ENCODE measurements at places on chromosomes 7 and 10.

DNA sequence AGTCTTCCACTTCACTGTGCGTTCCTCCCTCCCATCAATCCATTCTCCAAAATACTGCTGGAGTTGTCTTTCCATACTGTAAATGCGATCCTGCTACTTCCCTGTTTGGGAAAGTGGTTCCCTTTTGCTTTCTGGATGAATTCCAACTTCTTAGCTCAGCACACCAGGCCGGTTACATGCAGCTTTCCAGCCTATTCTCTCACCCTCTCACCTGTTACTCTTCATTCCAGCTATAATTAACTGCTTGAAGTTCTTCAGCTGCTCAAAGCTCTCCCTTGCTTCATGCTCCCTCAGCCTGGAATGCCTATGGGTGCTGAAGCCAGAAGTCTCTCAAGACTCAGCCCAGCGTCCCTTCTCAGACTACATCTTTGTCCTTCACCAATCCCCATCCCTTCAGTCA, 6.0 kb upstream of the ZNRF2 start:
- DNase-seq: no peak

- peak; percentile 41 for DNase-seq
Measured at GRCh38 chr10:30857803-30858202, 173.9 kb downstream of the ZNF438 start.

DNA sequence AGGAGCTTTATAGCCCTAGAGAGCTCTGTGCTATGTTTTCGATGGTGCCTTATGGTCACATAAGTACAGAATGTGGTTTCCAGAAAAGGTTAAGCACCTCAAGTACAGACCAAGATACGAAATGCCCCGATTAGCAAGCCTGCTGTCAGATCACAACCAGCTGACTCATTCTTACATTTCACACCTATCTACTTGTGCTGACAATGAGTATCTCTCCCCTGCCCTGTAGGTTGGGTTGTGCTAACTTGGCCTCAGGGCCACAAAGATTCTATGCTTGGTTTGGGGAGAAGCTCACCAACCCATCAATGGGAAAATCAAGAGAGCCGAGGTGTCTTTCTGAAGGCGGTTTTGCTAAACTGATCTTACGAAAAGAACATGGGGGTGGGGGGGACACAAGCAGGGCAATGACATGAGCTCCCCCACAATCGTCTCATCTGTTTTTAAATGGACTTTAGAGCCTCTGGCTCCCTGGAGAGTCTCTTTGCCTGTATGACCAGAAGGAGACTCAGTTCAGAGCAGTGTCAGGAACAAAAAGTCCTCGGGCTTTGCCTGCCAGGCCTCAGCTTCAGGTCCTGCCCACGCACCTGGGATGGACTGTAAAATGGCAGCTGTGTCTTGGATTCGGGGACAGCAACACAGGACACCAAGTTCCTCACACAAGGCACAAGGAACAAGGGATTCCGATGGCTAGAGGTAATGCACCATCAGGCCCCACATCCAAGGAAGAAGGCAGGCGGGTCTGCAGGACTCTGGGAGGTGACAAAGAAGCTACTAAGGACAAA, 55.1 kb downstream of the FAM53B start:
- no peak for DNase-seq

DNA sequence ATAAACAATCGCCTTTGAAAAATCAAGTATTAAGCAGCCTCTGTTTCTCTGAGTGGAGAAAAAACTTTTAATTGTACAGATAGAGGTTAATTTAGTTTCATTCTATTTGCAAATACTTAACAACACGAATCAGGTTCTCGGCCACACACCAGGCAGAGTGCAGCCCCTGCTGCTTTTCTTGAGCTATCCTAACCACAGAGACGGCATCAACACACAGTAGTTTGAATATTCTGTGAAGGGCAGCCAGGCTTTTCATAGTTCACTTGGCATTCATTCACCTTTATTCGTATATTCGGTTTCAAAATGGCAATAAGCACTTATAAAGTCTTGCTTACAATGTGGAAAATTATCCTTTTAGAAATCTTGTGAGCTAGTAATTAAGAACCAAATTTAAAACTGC, 5.7 kb downstream of the ADARB2 start:
- DNase-seq: no peak

GRCh38 chr7:50151001-50151400, 58.0 kb upstream of the ZPBP start:
- DNase-seq: no peak

DNA sequence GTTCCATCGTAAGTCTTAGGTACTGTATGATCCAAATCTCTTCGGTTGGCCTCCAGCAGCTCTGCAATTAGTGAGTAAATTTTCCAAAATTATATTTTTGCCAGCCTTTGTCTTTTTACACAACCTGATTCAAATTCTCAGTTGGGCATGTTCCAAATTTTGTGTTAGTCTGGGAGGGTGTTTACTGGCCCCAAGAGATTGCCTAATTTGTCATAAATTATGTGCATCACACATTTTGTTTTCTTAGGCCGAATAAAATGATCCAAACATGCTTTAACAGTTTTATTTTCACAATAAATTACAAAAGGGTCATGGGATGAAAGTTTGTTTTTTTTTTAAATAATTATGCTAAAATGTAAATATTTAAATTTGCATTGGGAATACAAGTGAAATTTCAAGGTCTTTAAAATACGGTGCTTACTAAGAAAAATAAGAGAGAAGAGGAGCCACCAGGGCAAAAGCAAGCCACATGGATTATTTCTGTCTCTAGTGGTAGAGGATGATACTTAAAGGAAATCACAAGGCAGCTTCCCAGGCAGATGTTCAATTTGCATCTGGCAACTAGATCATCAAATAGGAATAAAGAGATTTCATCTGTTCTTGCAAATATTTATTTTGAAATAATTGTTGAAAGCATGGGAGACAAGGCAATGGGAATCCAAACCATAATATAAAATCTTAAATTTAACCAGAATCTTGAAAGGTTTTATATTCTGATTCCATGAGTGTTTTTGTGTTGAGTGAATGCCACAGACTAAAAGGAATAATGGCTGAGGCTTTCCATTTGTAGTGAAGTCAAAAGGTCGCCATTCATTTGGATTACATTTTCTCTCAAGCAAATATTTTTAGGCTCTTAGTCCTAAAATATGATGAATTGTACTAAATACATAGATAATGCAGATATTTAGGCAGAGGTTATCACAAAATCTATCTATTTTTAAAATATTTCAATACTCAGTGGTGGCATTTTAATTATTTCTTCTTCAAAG, 111.1 kb downstream of the MDFIC start:
- DNase-seq: no peak
